ENCODE measurements at places on chromosomes 6 and 20. TPM values are rescaled to one million over a fixed set of nuclear protein-coding genes. Genes with fewer than 3 reads are reported as not detected.

GRCh38 chr20:50572938-50573777 lies 63.0 kb downstream of the PTPN1 start:
- DNase-seq: peak; percentile 94

GRCh38 chr6:63403725-63404124 lies 83.9 kb upstream of the LGSN start:
- DNase-seq: no peak

Gene GABRR2
- not detected for total RNA-seq

- DNase-seq: no peak
These were observed 116.9 kb downstream of the TTLL2 start for GRCh38 chr6:167441715-167442206.

Gene TRIM40
- total RNA-seq: not detected

- DNase-seq: no peak
These were observed 22.1 kb downstream of the NRSN1 start for GRCh38 chr6:24148154-24148570.

DNA sequence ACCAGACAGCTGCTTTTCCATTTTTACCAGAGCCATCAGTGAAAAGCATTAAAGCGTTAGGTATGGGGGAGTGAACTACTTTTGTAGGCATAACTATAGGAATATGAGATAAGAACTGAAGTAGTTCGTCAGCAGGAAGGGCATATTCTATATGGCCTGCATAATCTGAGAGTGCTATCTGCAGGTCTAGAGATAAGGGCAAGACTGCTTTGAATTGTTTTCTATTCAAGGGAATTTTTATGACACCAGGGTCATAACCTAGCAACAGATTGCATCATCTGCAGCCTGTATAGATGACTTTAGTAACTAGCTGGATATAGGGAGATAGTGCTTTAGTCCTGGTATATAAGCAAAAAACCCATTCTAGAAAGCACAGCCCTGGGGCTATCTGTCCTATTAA lies 437.3 kb upstream of the HTR1E start:
- DNase-seq: no peak

DNA sequence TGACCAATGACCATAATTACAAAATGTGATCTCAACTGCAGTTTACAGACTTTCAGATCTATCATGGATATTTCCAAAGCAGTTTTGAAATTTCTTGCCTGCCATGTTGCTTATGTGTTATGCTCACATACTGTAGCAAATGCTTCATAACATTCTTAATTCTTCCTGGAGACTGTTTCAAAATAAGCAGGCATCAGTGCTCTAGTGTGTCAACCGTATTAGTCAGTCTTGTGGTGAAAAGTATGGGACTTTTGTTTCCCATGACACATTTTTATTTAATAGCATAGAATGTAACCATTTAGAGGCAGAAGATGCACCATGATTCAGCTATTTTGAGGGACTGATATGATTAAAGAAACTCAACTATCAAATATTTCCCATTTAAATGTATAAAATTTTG lies 1.7 kb downstream of the POPDC3 start:
- DNase-seq: no peak

DNA sequence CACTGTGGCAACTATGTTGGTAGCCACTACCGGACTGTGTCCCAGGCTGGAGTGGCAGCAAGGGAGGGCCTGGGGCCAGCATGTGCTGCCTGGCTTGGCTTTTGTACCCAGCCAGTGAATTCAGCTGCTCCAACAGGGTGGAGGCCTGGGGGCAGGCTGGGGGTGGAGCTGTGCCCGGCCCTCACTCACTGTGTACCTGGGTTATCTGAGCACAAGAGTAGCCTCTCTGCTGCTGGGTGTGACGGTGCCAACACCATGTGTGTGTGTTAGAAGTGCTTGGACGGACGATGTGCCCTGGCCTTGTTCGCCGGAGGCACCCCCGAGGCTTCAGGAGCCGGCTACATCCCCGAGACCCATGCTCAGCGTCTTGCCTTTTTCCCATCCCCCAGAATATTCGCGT lies 49.2 kb downstream of the EFCAB8 start:
- no peak for DNase-seq

GRCh38 chr6:119443993-119444641 lies 94.6 kb upstream of the MAN1A1 start:
- DNase-seq: no peak

- no peak for DNase-seq
These were observed 25.0 kb upstream of the ADTRP start for GRCh38 chr6:11803591-11803971.

DNA sequence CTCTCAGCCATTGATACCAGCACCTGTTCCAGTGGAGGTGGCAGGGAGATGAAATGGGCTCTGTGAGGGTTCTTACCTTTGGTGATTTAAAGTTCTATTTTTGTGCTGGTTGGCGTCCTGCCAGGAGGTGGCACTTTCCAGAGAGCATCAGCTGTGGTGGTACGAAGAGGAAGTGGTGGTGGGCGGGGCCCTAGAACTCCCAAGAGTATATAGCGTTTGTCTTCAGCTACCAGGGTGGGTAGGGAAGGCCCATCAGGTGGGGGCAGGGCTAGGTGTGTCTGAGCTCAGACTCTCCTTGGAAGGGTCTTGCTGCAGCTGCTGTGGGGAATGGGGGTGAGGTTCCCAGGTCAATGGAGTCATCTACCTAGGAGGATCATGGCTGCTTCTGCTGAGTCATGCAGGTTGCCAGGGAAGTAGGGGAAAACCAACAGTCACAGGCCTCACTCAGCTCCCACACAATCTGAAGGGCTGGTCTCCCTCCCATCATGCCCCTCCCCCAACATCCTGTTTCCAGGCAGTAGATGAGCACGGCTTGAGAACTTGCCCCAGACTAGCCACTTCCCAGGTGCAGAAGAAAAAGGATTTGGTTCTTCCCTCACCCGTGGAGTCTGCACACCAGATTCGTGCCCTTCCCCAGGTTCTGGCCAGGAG lies 46.6 kb downstream of the MOXD1 start:
- DNase-seq: no peak

Gene BPIFB2
- not detected for total RNA-seq

Gene PSMB9
- 96.5 TPM for total RNA-seq

DNA sequence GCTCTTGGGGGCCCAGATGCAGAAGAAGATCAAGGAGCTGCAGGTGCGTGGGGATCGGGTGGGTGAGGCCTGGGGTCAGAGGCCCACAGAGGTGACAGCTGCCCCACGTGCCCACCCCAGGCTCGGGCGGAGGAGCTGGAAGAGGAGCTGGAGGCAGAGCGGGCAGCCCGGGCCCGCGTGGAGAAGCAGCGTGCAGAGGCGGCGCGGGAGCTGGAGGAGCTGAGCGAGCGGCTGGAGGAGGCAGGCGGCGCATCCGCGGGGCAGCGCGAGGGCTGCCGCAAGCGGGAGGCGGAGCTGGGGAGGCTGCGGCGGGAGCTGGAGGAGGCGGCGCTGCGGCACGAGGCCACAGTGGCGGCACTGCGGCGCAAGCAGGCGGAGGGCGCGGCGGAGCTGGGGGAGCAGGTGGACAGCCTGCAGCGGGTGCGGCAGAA lies 41.5 kb downstream of the MYH7B start:
- no peak for DNase-seq

Gene PNLDC1
- total RNA-seq: not detected

GRCh38 chr6:92550501-92550900 lies 868.9 kb downstream of the EPHA7 start:
- no peak for DNase-seq

- no peak for DNase-seq
These were observed 1.9 kb downstream of the SMPD2 start for GRCh38 chr6:109442393-109442924.

Gene HECA
- 4.0 TPM for total RNA-seq

DNA sequence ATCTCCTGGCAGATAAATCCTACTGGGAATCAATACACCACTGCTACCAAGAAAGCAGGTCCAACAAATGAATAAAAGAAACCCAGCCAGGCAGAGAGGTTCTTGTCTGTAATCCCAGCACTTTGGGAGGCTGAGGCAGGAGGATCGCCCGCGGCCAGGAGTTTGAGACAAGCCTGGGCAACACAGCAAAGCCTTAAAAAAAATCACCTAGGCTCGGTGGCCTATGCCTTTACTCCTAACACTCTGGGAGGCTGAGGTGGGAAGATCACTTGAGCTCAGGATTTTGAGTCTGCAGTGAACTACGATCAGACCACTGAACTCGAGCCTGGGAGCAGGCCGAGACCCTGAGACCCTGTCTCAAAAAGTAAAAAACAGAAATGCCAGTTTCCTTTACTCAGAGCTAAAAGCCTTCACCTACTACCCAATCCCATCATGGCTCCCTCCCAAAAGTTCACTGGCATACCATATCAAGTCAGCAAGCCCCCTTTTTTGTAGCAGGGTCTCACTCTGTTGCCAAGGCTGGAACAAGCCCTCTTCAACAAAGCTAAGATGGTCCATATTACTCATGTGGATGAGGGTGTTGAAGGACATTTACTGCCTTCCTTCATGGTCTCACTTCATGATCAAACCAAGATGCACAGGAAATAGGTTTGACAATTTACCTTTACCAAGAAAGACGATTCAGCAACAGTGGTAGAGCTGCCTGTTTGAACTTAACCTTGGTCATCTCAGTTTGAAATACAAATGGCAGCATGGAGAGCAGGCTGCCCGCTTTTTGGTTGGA lies 5.3 kb downstream of the SNX5 start:
- DNase-seq: no peak

- DNase-seq: no peak
These were observed 62.6 kb downstream of the CBFA2T2 start for GRCh38 chr20:33552519-33552918.

Gene SRPK1
- total RNA-seq: 46.6 TPM

Gene SLC4A11
- total RNA-seq: not detected

Gene STXBP5
- total RNA-seq: 8.9 TPM

GRCh38 chr20:33733654-33734576 lies 2.1 kb downstream of the ZNF341 start:
- DNase-seq: peak; percentile 69

GRCh38 chr6:80528115-80528514 lies 421.6 kb downstream of the BCKDHB start:
- DNase-seq: no peak

Gene RFX6
- not detected for total RNA-seq

Gene XKR7
- total RNA-seq: not detected

DNA sequence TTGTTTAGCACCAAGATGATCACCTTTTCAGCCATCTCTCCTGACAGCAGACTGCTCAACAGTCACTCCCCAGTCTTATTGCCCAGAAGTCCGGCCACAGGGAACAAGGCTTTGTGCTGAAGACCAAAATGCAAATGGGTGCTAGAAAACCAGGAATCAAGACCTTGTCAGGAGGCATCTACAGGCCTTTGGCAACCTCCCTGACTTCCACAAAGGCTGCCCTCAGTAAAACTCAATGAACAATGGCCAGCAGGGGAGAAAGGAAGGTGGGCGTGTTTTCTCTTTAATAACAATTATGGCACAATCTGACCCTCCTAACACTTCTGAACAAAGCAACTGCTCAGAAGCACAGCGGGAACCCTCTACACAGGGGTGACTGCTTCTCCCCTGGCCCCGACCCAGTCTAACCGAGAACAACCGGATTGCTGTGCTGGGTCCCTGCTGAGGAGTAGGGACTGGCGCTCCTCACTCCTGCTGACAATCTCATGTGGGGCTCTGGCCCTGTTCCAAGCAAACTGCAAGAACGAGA lies 41.6 kb downstream of the PLCG1 start:
- no peak for DNase-seq

GRCh38 chr6:147750413-147750812 lies 241.9 kb downstream of the SAMD5 start:
- no peak for DNase-seq

GRCh38 chr6:35343092-35343834 lies 905 bp downstream of the PPARD start:
- no peak for DNase-seq

DNA sequence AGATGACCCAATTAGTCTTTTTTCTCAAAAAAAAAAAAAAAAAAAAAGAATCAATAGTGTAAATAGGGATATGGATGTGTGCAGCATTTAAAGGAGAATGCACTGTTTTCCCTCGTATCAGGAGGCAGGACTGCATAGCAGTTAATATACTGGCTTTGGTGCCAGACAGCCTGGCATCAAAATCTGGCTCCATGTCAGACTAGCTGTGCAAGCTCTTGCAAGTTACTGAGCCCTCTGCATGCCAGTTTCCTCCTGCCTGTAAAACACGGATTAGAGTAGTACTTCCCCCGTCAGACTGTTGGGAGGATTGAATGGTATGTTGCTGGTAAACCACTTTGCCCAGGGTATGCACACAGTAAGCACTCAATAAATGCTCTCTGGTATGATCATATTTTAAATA lies 594.2 kb upstream of the CHD6 start:
- DNase-seq: no peak

All from MG63 (cell line).